ENCODE measurements at places on chromosomes 12 and 14.

DNA sequence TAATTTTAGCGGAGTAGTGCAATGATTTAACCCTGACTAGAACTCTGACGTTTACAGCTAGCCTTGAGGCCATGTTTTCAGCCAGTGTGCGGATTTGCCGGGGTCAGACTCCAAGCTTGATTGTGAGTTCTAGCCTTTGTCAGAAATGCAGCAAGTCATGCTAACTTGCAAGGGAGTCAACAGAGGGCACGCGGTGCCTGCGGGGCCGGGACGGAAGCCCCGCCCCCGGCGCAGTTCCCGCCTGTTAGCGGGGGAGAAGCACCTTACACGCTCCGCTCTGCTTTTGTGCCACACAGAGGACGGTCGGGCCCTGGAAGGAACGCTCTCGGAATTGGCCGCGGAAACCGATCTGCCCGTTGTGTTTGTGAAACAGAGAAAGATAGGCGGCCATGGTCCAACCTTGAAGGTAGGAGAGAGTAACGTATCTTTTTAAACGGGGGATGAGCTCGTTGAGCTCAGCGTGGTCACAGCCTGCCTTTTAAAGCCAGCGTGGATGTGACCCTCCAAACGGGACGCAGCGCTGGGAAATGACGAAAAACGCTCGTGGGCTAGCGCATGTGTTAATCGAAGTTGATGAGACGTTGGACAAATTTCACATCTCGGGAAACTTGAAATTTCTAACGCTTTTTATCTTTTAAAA lies 14.8 kb upstream of the EID3 start:
- peak; percentile 68 for DNase-seq

GRCh38 chr12:5403411-5403810 lies 28.5 kb upstream of the NTF3 start:
- no peak for DNase-seq

- DNase-seq, result no peak
Observed at GRCh38 chr14:51455041-51455835, 196.5 kb upstream of the FRMD6 start.

DNA sequence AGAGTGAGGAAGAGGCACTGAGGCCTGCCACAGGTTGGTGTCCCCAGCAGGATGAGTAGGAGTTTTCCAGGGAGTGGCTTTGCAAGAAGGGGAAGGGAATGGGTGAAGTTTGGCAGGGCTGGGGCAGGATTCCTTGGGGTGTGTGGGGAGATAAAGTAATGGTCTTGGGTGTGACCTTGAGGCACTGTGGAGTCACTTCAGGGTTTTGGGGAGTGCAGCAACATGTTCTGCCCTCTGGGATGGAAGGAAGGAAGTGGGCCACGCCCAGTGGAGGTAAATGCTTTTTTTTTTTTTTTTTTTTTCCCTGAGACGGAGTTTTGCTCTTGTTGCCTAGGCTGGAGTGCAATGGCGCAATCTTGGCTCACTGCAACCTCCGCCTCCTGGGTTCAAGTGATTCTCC lies 108.9 kb downstream of the ADCK1 start:
- DNase-seq, result peak; percentile 56

GRCh38 chr12:88111074-88111652 lies 30.7 kb downstream of the CEP290 start:
- DNase-seq, result no peak

- DNase-seq, result no peak
Observed at GRCh38 chr12:84512751-84513150, 399.8 kb downstream of the SLC6A15 start.

DNA sequence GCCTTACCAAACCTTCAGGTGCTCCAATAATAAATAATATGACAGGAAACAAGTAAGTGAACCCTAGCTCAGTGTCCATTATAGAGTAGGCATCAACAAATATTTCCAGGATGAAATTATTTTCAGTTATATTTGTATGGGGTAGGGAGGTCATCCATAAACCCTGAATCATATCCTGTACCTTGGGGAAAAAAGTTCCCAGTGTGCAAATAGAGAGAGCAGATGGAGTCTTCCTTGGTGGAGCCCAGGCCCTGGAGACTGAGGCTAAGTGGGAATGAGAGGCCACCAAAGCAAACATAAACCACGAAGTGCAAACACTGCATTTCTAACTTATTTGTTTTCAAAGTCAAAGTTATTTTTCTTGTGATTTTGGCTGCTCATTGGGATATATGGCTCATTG lies 8.5 kb upstream of the ERP27 start:
- no peak for DNase-seq

DNA sequence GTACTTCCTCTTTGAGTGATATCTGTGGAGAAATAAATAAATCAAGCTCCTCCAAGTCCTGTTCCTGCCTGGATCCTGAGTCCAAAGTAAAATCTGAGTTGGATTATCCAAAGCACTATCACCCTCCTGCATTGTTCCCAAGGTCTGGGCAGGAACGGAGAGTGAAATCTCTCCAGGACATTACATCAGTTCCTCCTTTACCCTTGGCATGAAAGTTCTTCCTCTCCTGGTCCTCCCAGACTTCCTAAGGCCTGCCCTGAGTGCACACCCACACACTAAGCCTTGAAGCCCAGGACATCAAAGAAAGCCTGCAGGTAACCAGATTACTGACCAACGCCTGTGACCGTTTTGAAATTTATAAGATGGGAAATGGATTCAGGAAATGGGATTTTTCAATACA lies 206.8 kb upstream of the BCL2L14 start:
- DNase-seq, result no peak

DNA sequence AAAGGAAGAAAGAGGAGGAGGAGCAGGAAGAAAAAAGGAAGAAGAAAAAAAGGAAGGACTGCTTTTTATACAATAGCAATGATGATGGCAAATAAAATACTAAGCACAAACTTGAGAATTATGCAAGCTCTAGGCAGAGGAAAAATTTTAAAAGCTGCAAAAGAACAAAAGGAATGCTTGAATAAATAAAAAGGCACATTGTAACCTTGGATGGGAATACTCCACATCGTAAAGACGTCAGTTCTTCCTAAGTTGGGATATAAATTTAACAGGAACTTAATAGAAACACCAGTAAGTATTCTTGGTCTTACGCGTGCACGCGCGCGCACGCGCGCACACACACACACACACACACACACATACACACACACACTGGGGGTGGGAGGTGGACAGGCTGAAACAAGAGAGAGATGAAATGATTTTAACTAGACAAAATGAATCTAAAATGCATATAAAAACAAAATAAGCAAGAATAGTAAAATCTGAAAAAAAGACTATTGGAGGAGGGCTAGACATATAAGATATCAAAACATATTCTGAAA lies 43.0 kb downstream of the SERPINA3 start:
- no peak for DNase-seq

DNA sequence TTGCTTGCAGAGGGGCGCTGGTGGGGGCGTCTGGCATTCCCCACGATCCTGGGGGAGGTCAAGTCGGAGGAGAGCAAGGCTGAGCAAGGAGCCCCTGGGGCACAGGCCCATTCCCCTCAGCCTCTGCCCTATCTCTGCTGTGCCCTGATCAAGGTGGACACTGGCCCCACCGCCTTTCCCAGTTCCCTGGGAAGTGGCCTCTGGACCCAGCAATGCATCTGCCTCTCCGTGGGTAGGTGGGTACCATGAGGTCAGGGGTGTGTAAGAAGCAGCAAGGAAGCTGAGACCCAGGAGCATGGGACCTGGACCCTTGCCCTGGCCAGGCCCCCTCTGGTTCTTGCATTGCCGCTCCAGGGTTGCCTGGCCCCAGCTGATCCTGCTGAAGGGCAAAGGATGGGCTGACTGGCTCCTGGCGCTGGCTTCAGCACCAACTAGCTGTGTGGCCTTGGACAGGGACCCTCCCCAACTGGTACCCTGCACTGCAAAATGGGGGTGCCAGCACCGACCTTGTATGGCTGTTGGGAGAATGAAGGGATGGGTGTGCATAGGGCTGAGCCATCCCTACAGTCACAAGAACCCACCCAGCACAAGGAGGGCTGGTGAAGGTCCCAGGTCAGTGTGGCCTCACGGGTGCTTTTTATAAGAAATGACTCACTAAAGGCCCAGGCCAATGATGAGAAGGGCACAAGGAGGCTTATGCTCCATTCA lies 19.6 kb downstream of the SLC25A29 start:
- DNase-seq, result no peak

GRCh38 chr14:91957876-91958313 lies 10.4 kb upstream of the FBLN5 start:
- DNase-seq, result no peak

- DNase-seq, result no peak
Observed at GRCh38 chr12:54360717-54361456, 3.4 kb downstream of the GPR84 start.

DNA sequence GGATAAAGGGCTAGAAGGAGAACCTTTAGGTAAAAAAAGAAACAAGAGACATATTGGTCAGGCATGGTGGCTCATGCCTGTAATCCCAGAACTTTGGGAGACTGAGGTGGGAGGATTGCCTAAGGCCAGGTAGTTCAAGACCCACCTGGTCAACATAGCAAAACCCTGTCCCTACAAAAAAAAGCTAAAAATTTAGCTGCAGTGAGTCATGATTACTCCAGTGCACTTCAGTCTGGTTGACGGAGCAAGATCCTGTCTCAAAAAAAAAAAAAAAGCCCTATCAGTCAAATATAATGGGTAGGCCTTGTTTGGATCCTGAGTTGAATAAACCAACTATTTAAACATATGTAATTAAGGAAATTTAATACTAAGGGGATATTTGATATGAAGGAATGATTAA lies 54.2 kb downstream of the PPP1R36 start:
- no peak for DNase-seq

DNA sequence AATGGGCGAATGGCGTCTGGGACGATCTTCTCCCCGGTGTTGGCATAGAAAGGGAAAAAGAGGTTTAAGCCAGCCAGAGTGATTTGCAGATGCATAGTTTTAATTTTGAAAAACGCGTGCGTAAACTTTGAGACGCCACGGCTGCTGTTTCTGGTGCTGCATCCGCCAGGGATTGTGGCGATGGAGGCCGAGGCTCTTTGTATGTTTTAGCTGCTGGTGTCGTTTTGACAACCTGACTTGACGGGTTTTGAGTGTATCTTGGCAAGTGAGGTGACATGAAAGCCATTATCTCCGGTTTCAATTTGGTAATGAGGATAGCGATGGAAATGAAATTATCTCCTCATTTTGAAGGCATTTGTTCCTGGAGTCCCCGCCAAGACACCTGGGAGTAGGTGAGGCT lies 1.6 kb downstream of the PTGDR start:
- DNase-seq, result no peak

GRCh38 chr12:5272018-5272785 lies 159.7 kb upstream of the NTF3 start:
- no peak for DNase-seq

DNA sequence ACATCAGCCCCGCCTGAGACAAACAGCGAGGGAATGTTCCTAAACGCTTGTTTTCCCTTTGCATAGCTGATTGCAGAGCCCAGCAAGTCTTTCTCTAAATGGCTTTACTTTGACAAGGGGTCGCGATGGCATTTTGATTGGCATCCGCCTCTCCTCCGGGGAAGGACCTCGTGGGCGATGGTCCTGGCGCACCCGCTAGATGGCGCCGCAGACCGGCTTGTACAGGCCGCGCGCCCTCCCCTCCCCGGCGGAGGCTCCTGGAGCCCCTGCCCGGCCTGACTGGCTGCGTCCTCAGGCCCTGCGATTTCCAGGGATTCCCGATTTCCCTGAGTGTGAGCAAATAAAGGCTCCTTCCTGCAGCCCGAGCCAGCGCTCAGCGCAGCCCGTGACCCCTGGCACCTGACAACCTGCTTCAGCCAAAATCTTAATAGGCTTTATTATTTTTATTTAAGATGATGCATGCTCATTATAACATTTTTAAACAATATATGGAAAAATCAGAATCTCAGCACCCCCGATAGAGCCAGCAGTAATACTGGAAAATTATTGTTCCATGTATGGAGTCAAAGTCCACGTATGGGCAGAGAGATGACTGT lies 468.3 kb downstream of the AACS start:
- DNase-seq, result no peak

DNA sequence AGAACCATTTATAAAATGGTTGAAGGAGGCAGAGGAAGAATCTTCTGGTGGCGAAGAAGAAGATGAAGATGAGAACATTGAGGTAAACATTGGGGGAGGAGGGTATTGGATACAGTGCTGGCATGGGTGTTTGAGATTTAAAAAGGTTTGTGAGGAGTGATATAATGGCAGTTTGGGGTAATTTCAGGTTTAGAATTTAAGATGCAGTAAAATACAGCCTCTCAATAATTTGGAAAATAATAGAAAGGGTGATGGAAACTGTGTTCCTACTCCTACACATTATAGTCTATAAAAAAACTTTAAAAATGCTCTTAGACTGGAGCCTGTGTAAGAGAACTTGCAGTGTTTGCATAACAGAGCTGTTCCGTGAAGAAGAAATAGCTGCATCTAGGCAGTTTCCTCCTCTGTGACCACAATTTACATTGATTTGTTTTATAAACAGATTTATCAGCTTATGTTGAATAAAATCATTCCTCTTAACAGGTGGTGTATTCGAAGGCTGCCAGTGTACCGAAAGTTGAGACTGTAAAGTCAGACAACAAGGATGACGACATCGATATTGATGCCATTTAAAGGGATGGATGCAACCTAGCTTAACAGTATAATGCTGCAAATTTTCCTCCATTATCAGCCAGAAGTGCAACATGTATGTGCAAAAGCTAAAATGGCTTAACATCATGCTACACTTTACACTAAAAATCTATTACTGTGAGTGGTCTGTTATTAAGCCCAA lies 6.6 kb downstream of the EIF5 start:
- DNase-seq, result no peak

GRCh38 chr12:3977621-3978020 lies 104.4 kb upstream of the PARP11 start:
- DNase-seq, result no peak

- no peak for DNase-seq
Observed at GRCh38 chr14:67566908-67567307, 33.2 kb downstream of the PIGH start.
